Pulmonary artery endothelial cell (primary cell): ENCODE measurements at places on chromosomes 4 and X.

GRCh38 chrX:100643956-100644860 lies at the start of gene SRPX2:
TSS of gene SRPX2 (plus strand) at chrX:100644199. CDS start at chrX:100646323, 2,124 bp downstream.
- DNase-seq = peak; percentile 71

GRCh38 chr4:124288706-124289486 lies 423.6 kb downstream of the ANKRD50 start:
- DNase-seq = no peak

GRCh38 chr4:59314637-59315036 lies 1885.5 kb upstream of the ADGRL3 start:
- no peak for DNase-seq

- no peak for DNase-seq
Observed at GRCh38 chr4:85788604-85789003, 313.7 kb downstream of the ARHGAP24 start.

GRCh38 chr4:1055721-1056590 lies 44.5 kb downstream of the FGFRL1 start:
- no peak for DNase-seq

DNA sequence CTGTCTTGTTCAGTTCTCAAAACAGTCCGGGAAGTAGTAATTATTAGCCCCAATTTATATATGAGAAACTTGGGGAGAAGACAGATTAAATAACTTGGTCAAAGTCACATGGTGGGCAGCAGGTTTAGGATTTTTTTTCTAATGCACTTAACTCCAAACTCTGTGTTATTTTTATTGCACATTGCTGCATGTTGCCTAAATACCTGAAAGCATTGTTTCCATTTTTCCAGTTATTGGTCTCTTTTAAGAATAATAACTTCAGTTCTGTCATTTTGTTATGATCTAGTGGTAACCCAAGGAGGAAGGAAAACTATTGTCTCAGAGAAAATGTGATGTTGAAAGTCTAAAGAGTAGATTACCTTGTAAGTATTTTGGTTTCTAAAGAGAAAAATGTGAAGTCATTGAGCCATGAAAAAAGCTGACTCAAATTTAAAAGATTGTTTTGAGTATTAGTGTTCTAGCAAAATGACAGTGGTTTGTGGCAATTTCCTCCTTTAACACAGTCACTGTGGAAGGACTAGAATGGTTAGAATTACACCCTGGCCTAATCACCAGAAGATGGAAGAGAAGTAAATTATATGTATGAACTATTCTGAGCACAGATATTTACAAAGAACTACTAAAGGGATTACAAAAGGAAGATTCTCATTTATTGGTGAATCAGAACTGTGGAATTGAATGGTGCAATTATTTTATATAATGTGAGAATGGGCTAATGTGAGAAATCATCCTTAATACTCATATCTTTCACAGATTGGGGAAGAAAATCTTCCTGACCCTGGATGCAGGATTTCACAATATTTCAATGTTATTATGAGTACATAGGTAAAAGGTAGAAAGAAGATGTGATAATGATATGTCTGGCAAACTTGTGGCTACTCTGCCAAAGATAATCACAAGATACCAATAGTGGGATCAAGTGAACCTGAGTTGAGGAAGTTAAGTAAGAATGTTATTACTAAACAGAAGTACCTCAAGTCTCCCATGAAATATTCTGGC lies 21.7 kb upstream of the CXCL8 start:
- DNase-seq = no peak

GRCh38 chr4:120801137-120801758 lies 121.3 kb downstream of the PRDM5 start:
- no peak for DNase-seq

DNA sequence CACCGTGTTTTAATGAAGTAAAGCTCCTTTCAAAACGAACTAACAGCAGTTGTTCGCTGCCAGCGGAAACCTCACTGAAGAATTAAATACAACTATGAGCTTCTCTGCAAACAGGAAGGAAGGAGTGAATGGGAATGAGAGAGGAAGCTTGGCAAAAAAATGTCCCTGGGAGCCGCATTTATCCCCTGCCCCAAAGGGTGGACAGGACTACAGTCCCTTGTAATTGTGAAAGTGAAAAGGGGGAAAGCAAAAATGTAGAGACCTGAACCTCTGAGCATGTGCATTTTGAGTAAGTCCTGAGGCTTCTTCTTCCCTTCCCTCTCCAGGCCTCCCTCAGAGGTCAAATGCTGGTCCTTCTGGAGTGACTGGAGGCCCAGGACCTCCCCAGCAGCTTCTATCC lies 53.8 kb upstream of the BMP2K start:
- DNase-seq = no peak

GRCh38 chr4:81883530-81884450 lies 412.1 kb upstream of the RASGEF1B start:
- DNase-seq = no peak

GRCh38 chrX:68431836-68432235 lies 1.5 kb downstream of the OPHN1 start:
- DNase-seq = no peak

DNA sequence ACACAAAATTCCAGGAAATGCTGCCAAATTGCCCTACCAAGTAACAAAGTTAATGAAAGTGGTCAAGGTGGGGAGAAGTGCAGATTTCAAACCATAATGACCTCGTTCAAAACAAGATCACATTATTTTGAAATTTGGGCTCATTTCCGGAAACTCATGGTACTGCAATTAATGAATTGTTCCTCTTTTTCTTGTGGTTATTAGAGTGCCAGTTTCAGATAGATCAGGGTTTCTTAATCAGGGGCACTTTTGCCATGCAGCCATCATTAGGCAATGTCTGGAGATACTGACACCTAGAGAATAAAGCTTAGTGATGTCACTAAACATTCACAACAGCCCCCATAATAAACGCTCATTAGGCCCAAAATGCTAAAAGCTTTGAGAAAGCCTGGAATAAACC lies 381.5 kb upstream of the GALNT7 start:
- DNase-seq = no peak

- no peak for DNase-seq
Observed at GRCh38 chr4:91330555-91331137, 973.1 kb upstream of the GRID2 start.

DNA sequence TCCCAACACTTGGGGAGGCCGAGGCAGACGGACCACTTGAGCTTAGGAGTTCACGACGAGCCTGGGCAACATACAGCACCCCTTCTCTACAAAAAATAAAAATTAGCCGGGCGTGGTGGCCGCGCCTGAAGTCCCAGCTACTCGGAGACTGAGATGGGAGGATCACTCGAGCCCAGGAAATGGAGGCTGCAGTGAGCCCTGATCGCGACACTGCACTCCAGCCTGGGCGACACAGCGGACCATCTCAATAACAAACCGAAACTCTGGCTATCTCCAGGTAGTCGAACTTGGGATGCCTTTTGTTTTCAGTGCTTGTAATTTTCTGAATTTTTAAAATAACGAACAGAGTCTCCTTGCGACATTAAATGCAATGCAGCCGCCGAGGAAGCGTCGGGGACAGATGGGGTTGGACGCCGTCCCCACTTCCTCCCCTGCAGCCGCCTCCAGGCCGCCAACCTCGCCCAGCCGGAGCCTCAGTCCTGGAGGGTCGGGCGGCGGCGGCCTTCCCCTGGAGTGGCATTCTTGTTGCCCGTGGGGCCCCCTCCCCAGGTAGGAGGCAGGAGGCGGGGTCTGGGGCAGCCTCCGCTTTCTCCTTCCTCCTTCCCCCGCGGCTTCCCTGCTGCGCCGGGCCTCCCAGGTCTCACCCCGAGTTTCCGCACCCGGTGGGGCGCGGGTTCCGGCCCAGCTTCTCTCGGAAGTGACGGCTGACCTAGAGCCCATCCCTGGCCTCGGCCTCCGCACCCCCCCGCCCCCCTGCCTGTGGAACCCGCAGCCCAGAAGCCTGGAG lies 14.6 kb downstream of the HMX1 start:
- no peak for DNase-seq

- DNase-seq = no peak
Observed at GRCh38 chrX:148441387-148441786, 59.0 kb upstream of the AFF2 start.

- no peak for DNase-seq
Observed at GRCh38 chrX:1261285-1261684, 7.3 kb upstream of the CSF2RA start.

- no peak for DNase-seq
Observed at GRCh38 chr4:56183344-56183959, 203.8 kb downstream of the AASDH start.

- DNase-seq = no peak
Observed at GRCh38 chrX:640641-641040, 10.1 kb downstream of the SHOX start.

DNA sequence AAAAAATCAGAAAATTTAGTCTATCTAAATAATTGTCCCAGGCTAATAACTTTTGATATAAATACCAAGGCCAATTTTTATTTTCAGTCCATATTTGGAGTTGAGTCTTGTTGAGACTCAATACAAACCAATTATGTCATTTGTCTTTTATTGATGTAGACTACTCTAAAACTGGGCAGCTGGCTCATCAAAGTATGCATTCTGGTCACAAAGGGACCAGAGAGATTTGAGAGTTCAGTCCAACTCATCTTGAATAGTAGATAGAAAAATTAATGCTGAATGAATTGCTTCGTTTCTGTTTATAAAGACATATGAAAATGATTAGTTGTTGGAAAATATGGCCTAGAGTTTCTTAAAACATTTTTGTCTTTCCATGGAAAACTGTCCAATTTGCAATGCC lies 412.5 kb upstream of the KLHL4 start:
- no peak for DNase-seq
